ENCODE measurements at places on chromosomes 7 and 10. TPM values are rescaled to one million over a fixed set of nuclear protein-coding genes. Genes with fewer than 3 reads are reported as not detected.
A peak's percentile ranks its signal among the peaks of the same experiment; 100 is the strongest.

ZNF282 gene
- 34.2 TPM for total RNA-seq

STK31 gene
- total RNA-seq: 0.04 TPM

NKX2-3 gene
- total RNA-seq: not detected

GRCh38 chr7:122068999-122069398 is 75.0 kb downstream of the AASS start:
- no peak for DNase-seq

DNA sequence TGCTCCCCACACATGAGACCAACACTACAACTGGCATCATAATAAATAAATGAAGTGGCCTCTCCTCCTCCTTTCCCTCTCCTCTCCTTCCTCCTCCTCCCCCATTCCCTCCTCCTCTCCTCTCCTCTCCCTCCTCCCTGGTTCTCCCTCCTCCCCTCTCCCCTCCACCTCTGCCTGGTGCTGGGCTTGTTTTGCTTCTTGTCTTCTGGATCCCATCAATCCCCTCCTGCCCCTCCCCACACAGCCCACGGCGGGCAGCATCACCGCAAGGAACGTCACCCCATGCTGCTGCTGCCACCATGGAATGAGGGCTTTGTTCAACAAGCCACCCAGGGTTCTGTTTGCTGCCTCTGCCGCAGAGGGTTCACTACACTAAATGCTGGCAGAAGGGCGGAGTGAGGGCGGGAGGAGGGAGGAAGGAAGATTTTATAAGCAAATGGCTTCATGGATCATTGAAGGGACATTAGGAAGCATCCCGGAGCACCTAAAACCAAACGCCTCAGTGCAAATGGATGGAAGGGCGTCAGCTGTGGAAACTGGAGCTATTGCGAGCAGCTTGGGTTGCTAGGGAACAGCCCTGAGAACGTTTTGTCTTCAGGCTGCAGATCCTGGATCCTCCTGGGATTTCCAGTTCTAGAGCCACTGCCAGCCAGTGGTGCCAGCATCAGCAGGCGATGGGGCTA is 379.7 kb upstream of the ZMIZ1 start:
- DNase-seq: no peak

- DNase-seq: peak; percentile 56
Observed at GRCh38 chr10:84825330-84825729, 496.9 kb downstream of the CCSER2 start.

DNA sequence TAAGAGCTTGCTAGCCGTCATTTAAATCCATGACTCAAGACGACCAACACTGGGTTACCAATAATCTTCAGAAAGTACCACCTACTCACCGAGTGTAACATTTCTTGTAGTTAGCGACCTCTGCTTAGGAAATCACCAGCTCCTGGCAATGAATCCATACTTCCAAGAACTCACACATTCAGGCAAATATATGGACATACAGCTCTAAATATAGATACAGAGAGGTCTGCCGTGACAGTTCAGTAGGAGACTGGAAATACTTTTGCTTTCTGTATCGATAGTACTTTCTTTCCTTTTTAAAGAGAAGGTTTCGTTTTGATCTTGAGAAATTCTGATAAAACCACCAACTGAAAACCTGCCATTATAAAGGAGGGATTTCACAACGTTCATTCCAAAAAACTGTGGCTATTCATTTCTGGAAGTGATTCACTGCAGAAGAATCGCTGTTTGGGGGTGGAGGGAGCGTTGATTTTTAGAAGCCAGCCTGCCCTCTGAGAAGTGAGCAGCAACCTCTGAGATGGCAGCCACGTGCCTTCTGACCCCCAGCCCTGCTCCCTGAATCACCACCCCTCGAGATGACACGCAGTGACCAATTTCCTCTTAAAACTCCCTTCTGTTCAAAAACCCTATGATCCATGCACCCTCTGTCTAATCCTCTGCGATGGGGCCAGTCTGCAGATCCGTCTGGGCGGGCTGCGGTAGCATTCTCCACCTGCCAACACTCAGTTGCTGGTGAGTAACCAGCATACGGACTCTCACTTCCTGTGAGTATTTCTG is 179.0 kb upstream of the KLF14 start:
- DNase-seq: peak; percentile 96

DNA sequence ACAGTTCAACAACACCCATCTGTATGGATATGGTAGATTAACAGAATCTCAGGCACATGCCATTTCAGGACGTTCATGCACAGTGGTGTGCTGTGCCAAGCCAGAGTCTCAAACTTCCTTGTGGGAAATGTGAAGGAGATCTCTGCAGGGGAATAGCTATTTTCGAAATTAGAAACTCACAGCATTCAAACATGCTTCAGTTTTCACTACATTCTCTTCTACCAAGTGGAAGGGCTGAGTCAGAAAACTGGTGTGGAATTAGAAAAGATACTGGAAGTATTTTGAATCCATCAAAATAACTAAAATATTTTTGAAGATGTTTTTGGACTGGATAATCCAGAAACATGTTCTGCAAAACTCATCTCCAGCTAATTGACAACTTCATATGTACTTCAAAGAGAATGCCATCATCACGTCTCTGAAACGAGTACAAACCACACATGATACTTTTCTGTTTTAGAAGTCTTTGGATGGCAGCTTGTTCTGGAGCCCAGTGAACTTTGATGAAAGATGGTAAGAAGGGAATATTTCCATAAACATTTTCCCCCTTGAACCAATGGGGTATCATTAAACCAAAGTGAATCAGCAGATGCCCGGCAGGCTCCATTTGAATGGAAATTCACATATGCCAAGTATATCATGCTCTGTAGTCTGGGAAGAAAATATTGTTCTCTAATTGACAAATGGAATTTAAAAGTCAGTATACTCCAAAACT is 616.3 kb upstream of the IGFBP3 start:
- DNase-seq: no peak
